ENCODE measurements at places on chromosomes 6 and 20.

DNA sequence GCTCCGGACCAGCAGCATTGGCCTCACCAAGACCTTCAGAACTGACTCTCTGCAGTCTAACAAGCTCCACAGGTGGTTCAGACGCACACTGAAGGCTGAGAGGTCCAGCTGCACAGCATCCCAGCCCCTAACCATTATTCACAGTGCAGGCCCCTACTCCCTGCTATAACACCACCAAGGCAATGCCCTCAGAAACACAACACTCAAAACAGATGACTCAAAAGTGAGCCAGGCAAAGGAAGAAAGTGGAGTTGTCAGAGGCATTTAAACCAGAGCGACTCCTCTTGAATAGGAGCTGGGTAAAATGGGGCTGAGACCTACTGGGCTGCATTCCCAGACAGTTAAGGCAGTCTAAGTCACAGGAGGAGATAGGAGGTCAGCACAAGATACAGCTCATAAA is 20.5 kb upstream of the MC3R start:
- no peak for DNase-seq

- DNase-seq, result no peak
These were observed 27.9 kb downstream of the CSNK2A1 start for GRCh38 chr20:515696-516095.

GRCh38 chr6:156455847-156456246 is 321.3 kb upstream of the ARID1B start:
- no peak for DNase-seq

DNA sequence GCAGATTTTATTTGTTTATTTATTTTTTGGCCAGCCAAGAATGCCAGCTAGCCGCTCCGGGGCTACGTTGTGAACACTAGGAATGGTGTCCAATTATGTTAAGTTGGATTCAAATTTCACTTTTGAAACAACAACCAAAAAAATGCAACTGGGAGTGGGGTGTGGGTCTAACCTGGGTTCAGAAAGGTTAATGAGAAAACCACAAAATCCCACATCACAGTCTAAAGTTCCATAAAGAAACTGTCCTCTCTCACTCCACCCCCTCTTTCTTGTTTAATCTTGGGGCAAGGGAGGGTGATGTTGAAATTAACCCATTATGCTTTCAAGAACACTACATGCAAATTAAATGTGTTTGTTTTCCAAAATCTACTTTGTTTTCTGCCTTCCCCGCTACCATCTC is 77.2 kb downstream of the LINC00237 start:
- no peak for DNase-seq

- DNase-seq, result no peak
These were observed 6.3 kb downstream of the SOD2 start for GRCh38 chr6:159686703-159687102.

Data from activated naive CD4-positive, alpha-beta T cell treated with anti-CD3 and anti-CD28 coated beads, Interleukin-2, amount 10 ng/mL, durations not matched to agents 7 days and 5 days (primary cell).